ENCODE measurements at places on chromosomes 12 and 14. TPM values are rescaled to one million over a fixed set of nuclear protein-coding genes. Genes with fewer than 3 reads are reported as not detected.

LUM gene
- 0.58 TPM for polyA plus RNA-seq

- DNase-seq = no peak
These were observed 26.2 kb downstream of the PRKAB1 start for GRCh38 chr12:119694111-119694510.

ST8SIA1 gene
- 0.21 TPM for polyA plus RNA-seq

DNA sequence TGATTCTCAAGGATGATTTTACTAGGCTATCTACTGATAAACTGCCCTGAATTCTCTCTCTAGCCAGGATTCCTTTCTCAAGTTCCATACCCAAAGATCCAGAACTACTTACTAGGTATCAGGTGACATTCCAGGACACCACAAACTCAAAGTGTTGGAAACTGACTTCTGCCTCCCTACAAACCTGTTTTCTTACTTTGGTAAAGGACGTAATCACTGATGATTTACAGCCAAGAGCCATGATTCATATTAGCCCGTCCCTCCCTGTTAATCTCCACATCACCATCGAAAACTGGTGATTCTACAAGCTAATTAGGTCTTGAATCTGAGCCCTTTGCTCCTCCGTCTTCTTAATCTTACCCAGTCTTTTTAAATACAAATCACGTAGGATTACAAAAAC is 1.0 kb upstream of the ATG14 start:
- DNase-seq = no peak

HOXC9 gene
- 5.7 TPM for polyA plus RNA-seq

GRCh38 chr12:16789204-16789790 is 183.3 kb upstream of the LMO3 start:
- no peak for DNase-seq

GRCh38 chr12:121628037-121628436 is 1.7 kb downstream of the ORAI1 start:
- no peak for DNase-seq

GRCh38 chr14:93676416-93676958 is 111.8 kb downstream of the PRIMA1 start:
- no peak for DNase-seq

GRCh38 chr12:52007158-52007921 is 594 bp downstream of the TAMALIN start:
- DNase-seq = no peak

DNA sequence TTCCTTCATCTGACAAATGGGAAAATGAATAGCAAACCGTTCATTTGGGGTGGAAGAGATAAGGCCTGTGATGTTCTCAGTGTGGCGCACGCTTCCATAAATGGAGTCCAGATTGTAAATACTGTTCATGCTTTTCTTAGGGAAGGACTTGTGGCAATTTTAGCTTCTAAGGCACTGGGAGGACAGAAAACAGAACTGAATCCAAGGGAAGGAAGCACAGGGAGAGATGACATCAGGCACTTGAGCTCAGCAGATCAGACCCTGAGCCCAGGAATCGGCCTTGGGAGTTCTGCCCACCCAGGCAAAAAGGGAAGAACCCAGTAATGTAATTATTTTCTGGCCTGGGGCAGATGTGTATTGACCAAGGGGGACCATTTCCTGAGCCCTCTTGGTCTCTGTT is 7.2 kb upstream of the SH2B3 start:
- DNase-seq = no peak

AHSA1 gene
- 307 TPM for polyA plus RNA-seq

TDRD9 gene
- not detected for polyA plus RNA-seq

DNA sequence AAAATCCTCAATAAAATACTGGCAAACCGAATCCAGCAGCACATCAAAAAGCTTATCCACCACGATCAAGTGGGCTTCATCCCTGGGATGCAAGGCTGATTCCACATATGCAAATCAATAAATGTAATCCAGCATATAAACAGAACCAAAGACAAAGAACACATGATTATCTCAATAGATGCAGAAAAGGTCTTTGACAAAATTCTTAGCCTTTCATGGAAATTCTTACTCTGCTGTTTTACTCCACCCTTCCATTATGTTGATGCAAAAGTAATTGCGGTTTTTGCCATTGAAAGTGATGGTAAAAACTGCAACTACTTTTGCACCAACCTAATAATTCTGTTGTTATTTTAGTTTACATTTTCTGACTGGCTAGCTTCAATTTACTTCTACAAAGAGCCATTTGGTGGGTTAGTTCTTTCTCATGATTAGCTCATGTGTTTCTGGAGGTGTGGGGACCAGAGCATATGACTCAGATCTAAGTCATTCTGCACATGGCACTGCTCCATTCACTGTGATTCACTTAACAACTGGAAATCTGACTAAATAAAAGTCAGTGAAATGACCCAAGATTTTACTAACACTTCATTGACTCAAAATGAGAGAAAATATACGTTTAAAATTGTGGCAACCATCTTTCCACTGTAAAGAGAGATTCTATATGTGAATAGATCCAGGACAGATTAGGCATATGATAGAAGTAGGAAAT is 99.9 kb downstream of the TMTC3 start:
- peak; percentile 31 for DNase-seq

GRCh38 chr12:129101816-129102215 is 248.5 kb downstream of the GLT1D1 start:
- DNase-seq = no peak

SSPN gene
- polyA plus RNA-seq = 2.0 TPM

DNA sequence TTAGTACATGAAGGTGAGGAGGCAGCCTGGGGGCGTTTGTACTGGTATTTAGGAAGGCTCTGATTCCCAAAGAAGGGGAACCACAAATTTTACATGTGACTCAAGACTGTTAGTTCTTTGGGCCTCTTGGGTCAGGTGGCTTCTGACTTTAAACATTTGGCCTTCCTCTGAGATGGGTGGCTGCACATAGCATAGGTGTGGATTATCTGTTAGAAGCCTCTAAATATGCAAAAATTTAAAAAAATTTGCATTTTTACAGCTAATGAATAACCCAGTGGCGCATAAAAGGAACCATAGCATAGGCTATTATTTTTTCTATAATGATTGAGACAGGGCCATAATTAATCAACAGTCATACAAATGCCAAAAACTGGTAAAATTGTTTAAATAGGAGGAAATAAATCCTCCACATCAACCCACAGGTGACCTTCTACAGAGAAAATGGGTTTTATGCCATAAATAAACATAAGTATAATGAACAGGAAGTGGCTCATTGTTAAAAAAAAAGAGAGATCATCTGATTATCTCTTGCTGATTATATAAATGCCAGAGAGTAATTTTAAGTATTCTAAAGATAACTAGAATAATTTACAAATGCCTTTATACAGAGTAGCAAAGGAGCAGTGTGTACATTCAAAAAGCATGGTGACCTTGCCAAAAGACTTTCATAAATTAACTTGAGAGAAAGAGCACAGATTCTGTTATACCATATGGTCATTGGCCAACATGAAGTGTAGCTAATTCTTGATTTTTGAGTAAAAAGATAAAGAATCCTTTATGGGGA is 284.2 kb upstream of the ATP2B1 start:
- no peak for DNase-seq

DNA sequence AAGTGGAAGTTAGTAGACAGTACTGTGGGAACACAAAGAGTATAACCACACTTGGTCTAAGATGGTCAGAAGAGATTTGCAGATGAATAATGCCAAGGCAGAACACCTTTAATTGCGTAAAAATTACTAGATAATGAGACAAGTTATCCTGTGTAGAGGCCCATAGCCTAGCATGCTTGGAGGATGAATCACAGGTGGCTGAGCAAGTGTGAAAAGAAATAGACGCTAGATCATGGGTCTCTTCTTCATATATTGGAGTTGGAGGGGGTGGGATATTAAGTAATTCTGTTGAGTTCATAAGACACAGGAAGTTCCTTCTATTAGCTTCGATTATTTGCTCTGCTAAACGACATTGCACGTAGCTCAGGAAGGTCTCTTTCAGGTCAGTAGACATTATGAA is 454.3 kb upstream of the LMO3 start:
- DNase-seq = peak; percentile 26

TAS2R8 gene
- not detected for polyA plus RNA-seq

SOAT2 gene
- 0.21 TPM for polyA plus RNA-seq

GRCh38 chr12:108302016-108302402 is 37.1 kb downstream of the CMKLR1 start:
- no peak for DNase-seq

GRCh38 chr12:11954181-11954580 is 116.6 kb upstream of the BCL2L14 start:
- DNase-seq = no peak

DDIT3 gene
- polyA plus RNA-seq = 16.0 TPM

GRCh38 chr12:113055594-113056380 is 743 bp upstream of the DTX1 start:
- DNase-seq = no peak

PPP1R1A gene
- not detected for polyA plus RNA-seq

DNA sequence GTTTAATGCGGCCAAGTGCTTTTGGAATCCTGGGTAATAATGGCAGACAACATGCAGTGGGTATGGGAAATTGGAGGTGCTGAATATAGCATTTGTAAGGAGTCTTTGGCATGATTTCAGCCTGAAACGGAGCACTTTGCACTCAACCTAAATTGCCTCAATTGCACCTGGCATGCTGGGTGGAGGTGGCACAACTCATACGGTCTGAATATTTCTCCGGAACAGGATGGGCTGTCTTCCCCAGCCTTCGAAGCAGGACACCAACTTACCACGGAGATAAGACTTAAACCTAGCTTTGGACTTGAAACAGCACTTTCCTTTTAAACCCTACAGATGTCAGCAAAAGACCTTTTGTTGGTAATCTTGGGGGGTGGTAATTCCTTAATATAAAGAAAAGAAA is 153.7 kb upstream of the SRRM4 start:
- DNase-seq = no peak

PPP1R13B gene
- polyA plus RNA-seq = 2.8 TPM

GLIPR1L1 gene
- polyA plus RNA-seq = not detected

- no peak for DNase-seq
These were observed 313.3 kb downstream of the DUSP6 start for GRCh38 chr12:89038831-89039512.

- DNase-seq = peak; percentile 81
These were observed 13.8 kb downstream of the PRPF40B start for GRCh38 chr12:49636979-49637755.

DNA sequence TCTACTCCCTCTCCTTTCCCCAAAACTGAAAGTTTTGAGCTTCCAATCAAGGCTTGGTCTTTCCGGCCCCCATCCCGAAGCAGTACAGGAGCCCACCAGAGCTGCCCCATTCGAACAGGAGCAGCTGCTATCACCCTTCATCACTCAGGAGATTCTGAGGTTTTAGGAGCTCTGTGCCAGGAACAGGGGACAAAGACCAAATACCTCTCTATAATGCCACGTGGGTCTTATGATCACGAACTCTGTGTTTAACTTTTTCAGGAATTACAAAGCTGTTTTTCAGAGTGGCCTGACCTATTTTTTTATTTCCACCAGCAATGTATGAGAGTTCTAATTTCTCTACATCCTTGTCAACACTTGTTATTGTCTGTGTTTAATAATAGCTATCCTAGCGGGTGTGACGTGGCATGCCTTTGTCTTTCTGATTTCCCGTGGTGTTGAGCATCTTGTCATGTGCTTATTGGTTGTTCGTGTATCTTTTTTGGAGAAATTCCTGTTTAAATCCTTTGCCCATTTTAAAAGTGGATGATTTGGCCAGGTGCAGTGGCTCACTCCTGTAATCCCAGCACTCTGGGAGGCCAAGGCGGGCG is 21.7 kb downstream of the COA8 start:
- DNase-seq = no peak

GRCh38 chr14:69108358-69108757 is 44.6 kb downstream of the DCAF5 start:
- DNase-seq = no peak

GRCh38 chr14:65840118-65840751 is 427.7 kb downstream of the FUT8 start:
- no peak for DNase-seq

EEA1 gene
- polyA plus RNA-seq = 5.0 TPM

CD9 gene
- 116 TPM for polyA plus RNA-seq

DNA sequence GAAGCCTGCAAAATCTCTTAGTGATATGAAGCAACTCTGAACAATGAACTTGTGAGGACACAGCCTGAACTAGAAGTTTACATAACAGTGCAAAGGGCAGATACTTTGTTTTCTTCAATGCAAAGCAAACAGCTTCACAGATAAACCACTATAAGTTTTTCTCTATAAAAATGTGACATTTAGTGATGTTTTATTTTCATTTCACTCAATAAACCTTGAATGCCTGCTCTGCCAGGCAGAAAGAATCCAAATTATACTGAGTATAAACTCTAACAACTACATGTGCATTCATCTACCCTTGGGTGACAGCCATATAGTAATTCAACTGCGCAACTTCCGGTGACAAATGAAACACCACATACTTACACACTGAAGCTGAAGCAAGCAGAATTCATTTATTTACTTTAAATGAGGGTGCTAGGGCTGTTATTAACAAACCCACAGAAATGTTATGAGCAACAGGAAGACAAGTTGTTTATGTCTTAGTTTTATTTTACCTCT is 10.3 kb downstream of the DCP1B start:
- DNase-seq = no peak

GALNT16 gene
- polyA plus RNA-seq = 3.4 TPM

OTX2 gene
- polyA plus RNA-seq = not detected

- DNase-seq = no peak
These were observed 151.0 kb upstream of the ATF7IP start for GRCh38 chr12:14214495-14214894.

GRCh38 chr14:88947646-88948598 is 123.5 kb downstream of the TTC8 start:
- DNase-seq = no peak

KRT86 gene
- polyA plus RNA-seq = 441 TPM

CYP27B1 gene
- polyA plus RNA-seq = 1.9 TPM

- DNase-seq = no peak
These were observed 3.9 kb upstream of the PMCH start for GRCh38 chr12:102201436-102202061.

- DNase-seq = no peak
These were observed 22.3 kb downstream of the RPGRIP1 start for GRCh38 chr14:21302013-21302835.

DNA sequence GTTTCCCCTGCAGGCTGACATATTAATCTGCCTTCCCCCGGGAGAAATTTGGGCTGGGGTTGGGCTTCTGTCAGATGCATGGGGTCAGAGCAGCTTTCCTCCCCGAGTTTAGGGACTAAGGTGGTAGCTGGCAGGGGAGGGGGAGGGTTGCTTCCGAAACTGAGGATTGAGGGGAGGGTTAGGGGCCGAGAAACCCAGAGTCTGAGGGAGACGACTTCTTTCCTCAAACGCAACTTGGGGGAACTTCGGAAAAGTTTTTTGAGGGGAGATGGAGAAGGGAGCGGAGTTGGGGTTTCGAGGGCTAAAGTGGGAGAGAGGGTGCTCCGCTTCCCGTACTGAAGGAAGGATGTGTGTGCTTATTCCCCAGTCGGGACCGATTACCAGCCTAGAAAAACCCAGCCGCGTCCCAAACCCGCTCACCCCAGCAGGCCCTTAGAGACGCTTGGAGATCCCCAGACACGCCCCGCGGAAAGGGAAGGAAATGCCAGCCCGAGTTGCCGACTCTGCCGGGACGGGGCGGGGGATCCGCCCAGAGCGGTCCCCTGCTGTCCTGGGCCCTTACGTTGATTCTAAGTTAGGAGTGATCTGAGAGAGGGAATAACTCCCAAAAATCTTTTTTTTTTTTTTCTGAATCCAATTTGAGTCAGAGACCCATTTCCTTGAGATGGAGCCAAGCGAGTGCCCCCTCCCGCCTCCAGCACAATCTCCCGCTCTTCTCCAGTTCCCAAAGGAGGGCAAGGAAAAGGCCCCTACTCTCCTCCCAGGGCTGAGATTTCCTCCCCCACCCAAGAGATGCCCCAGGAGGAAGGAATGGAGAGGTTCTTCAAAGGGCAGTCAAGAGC is 61.9 kb downstream of the SMUG1 start:
- no peak for DNase-seq

All from A549 (cell line).